ENCODE measurements at places on chromosomes 4 and X.

- no peak for DNase-seq
Observed at GRCh38 chrX:41412261-41413081, 34.7 kb upstream of the NYX start.

DNA sequence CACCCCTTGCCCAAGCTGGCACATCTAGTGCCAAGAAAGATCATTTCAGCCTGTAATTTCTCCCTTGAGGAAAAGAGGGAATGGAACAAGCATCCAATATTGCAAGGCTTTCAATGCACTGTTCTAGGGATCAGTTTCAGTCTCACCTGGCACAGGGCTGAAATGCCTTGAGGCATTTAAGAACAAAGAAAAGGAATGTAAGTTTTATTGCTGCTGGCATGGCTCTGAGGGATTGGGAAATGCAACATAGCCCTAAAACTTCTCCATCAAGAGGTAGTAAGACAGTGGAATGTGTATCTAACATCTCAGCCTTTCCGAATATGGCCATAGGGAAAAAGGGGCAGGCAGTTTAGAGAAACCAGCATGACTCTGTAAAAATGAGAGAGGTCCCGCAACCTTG is 732.6 kb upstream of the LCORL start:
- no peak for DNase-seq

- no peak for DNase-seq
Observed at GRCh38 chr4:22428441-22428840, 87.4 kb downstream of the ADGRA3 start.

GRCh38 chrX:29662101-29662500 is 553.3 kb upstream of the MAGEB2 start:
- DNase-seq, result no peak

GRCh38 chrX:150086371-150086770 is 148.1 kb upstream of the EOLA2 start:
- DNase-seq, result no peak

GRCh38 chrX:42149765-42150164 is 226.4 kb upstream of the CASK start:
- no peak for DNase-seq

DNA sequence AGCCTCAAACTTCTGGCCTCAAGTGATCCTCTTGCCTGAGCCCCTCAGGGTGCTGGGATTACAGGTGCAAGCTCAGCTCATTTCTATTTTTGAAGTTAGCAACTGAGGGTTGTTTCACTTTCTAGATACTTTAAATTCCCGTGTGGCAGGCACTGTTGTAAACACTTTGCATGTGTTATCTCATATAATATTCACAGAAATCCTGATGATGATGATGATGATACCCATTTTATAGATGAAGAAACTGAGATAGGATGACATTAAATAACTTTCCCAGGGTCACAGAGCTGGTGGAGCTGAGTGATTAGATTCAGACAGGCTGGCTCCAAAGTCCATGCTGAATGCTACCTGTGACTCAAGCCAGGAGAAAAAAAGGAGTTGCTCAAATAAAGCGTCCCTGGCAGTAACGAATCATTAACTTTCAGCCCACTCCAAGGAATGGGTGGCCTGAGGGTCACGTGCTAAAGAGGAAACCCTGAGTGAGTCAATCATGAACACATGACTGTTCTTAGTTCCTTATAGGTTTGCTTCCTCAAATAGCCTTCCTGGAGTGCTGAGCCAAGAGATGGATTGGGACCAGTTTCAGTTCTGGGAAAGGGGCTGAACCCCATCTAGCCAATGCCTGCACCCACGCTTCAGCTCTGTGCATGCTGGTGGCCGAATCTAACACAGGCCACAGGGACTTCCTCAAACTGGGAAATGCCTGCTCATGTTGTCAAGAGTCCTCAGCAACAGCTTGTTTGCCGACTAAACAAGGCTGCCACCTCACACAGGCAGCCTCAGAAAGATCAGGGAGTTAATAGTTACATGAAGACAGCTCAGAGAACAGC is 52.8 kb downstream of the RBM47 start:
- DNase-seq, result no peak

Data from T-helper 9 cell (primary cell).